HT-29 (cell line): ENCODE measurements at places on chromosomes 13 and 19. TPM values are rescaled to one million over a fixed set of nuclear protein-coding genes. Genes with fewer than 3 reads are reported as not detected.

DNA sequence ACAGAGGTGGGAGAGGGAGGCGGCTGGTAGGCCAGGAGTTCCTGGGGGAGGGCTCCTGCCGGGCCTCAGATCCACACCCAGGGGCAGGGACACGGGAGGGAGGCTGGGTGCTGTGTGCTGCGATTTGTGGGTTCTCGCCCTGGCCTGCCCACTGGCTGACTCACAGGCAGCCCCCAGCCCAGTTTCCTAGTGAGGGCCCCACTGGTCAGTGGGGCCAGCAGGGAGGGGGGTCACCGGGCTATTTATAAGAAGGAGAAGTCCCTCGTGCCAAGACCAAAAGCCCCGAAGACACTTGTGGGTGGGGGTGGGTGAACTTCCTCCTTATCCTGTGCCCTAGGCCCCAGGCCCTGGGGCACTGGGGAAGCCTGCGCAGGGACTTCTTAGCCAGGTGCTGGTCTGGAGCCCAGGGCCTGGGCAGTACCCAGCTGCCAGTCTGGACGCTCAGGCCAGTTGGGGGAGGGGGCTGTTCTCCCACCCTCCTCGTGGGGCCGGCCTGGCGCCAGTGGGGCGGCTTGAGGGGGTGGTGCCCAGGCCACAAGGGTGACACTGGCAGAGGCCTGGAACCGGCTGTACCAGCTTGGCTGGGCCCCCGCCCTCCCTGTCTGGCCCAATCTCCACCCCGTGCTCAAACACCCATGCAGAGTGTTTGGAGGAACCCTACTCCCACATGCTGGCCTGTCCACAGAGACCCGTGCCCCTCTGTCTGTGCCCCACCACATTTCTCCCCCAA is 5.0 kb upstream of the JUNB start:
- DNase-seq: peak; percentile 69

DNA sequence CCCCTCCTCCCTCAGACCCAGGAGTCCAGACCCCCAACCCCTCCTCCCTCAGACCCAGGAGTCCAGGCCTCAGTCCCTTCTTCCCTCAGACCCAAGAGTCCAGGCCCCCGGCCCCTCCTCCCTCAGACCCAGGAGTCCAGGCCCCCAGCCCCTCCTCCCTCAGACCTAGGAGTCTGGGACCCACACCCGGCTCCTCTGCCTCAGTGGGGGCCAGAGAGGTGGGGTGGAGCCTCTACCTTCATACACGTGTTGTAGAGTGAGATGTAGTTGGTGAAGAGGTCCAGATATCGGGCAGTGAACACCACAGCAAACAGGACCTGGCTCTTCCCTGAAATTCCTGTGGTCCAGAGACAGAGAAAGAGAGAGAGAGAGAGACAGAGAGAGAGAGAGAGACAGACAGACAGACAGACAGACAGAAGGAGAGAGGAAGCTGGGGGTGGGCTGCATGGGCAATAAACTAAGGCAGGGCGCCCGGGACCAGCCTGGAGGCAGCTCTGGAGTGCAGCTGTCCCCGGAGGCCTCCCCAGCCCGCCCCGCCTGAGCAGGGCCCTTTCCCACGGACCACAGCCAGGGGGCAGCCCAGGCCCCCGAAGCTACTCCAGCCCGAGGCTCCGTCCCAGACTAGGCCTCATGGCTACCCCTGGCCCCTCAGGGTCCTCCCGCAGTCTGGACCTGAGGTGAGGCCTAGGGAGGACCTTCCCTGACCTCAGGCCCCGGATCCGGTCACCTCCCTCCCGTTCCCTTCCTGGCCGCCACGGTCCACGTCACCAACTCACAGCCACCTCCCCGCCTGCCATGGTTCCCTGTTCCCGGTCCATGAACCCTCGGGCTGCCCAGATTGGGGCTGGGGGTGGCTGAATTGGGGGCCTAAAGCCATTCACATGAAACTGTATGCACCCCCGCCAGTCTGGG is 907 bp downstream of the KDELR1 start:
- DNase-seq: peak; percentile 90

ZNF460 gene
- 59.1 and 59.9 TPM in 2 replicates for total RNA-seq

DNA sequence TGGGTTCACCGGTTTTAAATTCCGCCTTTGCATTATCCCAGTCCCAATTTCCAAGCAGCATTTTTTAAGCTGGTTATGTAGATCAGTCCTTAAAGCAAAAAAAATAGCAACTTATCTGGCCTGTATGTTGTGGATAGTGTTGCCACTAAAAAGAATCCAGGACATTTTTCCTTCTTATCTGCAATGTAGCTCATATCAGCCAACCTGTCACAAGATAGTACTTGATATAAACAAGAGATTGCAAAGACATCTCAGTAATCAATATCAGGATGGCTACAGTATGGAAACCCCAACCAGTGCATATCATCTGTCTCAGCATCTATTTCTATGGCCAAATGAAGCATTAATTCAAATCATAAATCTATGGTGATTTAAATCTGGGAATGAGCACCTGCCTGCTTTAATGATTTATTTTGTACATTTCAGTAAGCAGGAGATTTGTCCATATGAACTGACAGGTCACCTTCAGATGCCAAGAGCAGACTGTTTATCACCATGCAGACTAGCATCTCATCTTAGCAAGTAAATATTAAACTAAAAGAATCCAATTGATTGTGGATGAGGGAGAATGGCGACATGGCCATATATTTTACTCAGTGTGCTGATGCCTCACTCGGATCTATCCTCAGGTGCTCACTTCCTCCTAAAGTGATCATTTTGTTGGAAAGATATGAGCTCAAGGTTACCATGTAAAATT is 240.4 kb downstream of the DACH1 start:
- DNase-seq: no peak

GRCh38 chr19:19475849-19476828 is 39.2 kb downstream of the TSSK6 start:
- peak; percentile 37 for DNase-seq

FFAR2 gene
- total RNA-seq: 0.08 and 0.33 TPM in 2 replicates

DNA sequence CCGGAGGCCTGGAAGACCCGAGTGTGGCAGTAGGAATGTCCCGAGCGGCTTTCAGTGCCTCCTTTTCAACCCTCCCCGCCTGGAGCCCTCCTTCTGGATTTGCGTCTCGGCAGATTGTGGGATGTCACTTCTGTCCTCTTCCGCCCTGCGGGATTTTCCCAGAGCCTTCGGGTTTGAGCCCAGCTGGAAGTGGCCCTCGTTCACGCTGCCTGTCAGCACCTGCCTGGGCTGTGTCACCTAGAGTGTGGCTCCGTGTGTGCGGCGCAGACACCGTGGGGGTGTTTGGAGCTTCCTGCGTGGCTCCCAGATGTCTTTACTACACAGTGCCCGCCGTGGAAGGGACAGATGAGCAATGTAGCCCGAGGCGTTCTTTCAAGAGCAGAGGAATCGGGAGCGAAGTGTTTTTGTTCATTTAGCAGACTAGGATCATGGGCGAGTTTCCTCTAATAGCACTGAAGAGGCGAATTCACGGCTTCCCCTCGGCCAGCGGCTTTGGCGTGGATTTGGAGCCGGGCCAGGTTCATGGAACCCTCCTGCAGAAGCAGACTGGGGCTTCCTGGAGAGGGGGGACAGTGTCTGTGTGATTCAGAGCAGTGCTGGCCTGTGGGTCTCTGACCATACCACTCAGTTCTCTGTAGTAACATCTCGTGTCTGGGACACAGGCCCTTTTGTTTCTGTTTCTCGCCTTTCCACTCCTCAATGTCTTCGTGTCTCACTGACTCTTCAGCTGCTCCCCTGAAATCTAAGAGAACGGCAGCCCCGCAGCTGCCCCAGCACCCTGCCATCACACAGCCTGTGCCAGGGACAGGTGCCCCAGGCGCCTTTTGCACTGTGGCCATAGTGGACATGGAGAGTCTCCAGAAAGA is 68.0 kb downstream of the KDM4B start:
- DNase-seq: no peak

COLGALT1 gene
- total RNA-seq: 76.2 and 88.5 TPM in 2 replicates
